ENCODE measurements at places on chromosomes 1 and 21.

DNA sequence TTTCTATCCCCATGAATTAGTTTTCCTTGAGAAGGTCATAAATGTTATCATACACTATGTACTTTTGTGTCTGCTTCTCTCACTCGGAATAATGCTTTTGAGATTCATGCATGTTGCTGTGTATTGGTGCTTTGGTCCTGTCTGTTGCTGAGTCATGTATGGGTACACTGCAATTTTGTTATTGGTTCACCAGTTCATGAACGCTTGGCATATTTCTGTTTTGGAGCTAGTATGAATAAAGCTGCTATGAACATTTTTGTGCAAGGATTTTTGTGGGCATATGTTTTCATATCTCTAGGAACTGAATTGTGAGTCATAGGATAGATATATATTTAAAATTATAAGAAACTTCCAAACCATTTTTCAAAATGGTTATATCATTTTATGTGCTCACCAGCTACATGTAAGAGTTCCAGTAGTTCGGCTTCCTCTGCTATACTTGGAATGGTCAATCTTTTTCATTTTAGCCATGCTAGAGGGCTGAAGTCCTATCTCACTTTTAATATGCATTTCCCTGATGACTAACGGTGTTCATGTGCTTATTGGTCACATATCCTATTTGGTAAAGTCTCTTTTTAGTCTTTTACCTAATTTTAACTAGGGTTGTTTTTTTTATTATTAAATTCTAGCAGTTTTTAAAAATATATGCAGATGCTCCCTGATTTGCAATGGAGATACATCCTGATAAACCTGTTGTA is 38.2 kb downstream of the ETS2 start:
- DNase-seq = no peak

DNA sequence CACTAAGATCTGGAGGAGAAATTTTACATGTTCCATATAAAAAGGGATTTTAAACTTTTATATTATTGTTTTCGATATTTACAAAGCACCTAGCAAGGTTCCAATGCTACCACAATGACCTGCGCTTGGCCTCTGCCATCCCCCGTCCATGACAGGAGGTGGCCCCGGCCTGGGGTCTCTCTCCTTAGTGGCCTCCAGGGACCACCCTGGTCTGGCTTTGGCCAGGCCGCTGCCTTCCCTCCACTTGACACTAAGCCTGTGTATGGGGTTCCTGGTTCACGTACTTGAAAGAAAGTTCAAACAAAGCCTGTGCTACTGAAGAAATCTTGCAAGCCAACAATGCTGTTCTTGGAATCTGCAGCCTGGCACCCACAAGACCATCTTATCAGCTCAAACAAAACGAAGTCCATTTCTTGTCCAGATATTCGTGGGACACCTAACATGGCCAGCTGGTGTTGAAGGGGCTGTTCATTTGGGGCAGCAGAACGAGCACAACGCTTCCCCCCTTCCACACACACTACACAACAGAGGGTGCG is 12.8 kb downstream of the PRDM15 start:
- DNase-seq = no peak

DNA sequence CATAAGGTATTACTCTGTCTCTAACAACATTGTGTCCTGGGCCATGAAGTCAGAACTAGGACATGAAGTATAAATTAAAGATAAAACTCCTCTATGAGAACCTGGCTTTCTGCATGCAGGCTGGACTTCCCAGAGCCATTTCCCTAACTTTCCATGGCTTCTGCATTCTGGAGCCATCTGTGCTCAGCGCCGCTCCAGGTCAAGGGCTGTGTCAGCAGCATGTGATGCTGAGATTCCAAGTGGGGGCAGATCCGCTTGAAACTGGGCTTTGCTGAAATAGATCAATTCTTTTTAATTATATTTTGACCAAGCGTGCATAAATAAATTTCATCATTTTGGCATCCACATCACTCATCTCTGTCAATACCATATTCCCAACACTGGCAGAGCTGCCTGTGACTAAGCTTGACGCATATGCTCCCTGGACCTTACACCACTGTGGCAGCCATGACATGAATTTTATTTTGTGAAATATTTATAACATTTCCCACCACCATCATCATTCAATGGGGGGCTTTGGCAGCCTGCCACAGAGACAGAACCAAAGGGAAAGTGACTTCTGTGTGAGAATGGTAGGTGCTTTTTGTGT is 110.4 kb upstream of the KCNK1 start:
- no peak for DNase-seq

GRCh38 chr1:241482761-241483250 is 36.7 kb downstream of the FH start:
- DNase-seq = no peak

- DNase-seq = no peak
These were observed 10.2 kb downstream of the USP16 start for GRCh38 chr21:29034678-29035077.

DNA sequence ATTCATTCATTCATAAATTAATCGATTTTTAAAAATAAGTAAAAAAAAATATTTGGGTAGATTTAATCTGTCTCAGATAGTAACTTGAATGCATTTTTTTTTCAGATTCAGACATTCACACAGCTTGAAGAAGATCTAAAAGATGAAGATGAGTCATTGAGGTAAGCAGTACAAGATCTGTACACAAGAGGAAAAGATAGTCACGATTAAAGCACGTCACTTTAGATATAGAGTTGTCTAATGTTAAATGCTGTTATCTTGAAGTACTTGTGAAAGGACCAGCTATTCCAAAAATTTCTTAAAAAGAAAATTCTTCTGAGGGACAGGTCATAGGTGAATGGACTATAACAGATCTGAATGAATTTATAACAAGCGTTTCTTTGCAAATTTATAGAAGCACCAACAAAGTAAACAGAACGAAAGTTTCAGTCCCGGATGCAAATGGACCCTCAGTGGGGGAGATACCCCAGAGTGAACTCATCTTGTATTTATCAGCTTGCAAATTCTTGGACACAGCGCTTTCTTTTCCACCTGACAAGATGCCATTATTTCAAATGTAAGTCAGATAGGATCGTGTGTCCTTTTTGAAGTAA is 31.2 kb upstream of the MORC3 start:
- DNase-seq = no peak

GRCh38 chr1:6271554-6271953 is 10.7 kb upstream of the GPR153 start:
- no peak for DNase-seq

DNA sequence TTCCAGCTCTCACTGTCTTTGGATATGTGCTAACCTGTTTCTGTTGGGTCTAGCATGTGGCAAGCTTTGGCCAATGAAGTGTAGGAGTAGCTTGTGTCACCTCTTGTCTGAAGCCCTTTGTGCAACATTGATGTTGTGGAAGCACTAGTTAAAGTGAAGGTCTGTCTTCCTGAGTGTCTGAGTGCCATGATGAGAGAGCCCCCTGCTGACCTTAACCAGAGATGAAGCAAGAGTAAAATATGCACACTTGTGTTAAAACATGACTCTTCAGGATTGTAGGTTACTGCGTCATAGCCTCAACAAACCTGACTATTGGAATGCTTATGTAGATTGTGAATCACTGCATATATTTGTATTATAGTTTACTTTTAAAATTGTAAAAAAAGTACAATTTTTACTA is 103.7 kb downstream of the NCAM2 start:
- DNase-seq = no peak

DNA sequence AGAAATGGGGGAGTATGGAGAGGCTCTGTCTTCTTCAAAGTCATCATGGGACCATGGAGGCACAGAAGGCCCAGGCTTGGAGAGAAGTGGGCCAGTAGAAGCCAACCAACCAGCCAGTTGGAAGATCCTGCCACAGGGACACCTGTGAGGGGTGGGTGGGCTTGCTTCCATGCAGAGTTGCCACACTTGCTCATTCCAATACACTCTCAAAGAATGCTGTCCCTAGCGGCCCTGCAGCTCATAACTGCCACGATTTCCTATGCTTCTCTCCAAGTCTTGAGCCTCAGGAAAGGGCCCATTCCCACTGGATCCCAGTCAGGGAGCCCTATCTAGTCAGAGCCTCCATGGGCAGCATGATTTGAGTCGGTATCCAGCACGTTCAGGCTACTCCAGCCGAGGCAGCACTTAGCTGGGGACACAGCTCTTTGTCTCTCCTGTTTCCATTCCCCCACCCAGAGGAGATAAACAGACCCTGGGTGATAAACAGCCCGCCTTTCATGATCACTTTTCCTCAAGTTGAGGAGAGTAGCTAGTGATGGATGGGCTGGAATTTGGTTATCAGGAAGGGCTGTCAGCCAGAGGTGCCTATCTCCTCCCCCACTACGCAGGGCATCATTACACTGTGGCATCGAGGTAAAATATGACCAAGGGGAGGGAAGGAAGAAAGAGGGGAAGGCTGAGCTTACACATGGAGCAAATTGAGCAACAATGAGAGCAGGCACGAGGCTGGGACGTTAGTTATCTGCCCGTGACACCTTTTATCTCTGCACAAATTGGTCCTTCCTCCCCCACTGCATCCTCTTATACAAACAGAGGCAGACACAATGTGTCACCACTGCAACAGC is 64.6 kb downstream of the ERI3 start:
- no peak for DNase-seq
